Left kidney (tissue), 8 donors: ENCODE measurements at places on chromosomes 6 and 20. TPM values are rescaled to one million over a fixed set of nuclear protein-coding genes. Genes with fewer than 3 reads are reported as not detected.

DNA sequence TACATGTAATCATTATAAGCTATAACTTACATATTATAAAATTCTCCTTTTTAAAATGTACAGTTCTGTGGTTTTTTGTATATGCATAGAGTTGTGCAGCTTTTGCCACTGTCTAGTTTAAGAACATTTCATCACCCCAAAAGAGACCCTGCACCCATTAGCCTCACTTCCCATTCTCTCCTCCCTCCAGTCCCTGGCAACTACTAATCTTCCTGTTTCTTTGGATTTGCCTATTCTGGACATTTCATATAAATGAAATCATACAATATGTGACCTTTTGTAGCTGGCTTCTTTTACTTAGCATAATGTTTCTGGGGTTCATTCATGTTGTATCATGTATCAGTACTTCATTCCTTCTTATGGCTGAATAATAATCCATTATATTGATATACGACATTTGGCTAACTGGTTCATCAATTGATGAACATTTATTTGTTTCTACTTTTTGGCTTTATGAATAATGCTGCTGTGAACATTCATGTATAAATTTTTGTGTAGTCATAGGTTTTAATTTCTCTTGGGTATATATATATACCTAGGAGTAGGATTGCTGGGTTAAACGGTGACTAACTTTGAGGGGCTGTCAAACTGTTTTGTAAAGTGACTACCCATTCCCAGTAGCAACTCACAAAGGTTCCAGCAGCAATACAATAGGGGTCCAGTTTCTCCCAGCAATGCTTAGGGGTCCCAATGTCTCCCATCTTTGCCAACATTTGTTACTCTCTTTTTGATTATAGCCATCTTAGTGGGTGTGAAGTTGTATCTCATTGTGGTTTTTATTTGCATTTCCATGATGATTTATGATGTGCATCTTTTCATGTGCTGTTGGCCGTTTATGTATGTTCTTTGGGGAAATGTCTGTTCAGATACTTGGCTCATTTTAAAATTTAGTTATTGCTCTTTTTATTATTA is 10.7 kb downstream of the PTPRA start:
- no peak for DNase-seq

- no peak for DNase-seq
Observed at GRCh38 chr20:43690943-43691598, 24.2 kb downstream of the MYBL2 start.

GRCh38 chr6:21748343-21749056 is 154.9 kb downstream of the SOX4 start:
- no peak for DNase-seq

DNA sequence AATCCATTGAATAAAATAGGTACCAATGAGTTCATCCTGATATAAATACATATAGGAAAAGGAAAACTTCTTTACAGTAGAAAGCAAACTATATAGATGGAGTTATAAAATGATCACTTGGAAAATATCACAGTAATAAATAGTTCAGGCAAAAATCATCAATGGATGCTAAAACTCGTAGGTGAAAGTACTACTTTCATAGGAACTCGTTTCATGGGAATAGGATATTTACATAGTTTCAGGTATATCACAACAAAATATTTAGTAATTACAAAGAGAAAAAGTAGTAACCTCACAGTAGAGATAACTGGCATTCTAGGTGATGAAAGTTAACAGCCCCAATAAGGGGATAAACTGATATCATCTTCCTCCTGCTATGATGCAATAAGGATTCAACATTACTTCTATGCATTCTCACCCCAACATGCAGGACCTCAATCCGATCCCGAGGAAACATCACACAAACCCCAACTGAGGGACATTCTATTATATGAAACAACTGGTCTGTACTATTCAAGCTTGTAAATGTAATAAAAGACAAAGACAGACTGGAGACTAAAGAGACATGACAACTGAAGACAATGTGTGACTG is 13.7 kb downstream of the DDO start:
- no peak for DNase-seq

DNA sequence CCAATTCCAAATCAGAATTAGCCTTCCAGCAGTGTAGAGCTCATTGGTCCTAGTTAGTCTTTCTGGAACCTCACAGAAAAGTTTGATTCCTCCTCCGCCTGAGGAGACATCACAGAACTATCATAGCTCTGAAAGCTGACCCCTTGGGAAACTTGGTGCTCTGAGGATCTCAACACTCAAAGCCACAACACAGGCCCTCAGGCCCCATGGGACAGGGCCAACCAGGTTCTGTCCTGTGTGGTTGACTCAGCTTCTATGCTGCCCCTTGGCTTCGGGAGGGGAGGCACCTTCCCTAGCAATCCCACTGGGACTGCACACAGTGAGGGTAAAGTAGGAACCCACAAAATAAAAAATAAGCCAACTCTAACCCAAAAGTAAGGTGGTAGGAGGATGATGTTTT is 237.5 kb upstream of the ECI2 start:
- DNase-seq = no peak

- no peak for DNase-seq
Observed at GRCh38 chr20:38932457-38933120, 6.4 kb downstream of the FAM83D start.

- DNase-seq = no peak
Observed at GRCh38 chr6:88031550-88031949, 16.1 kb upstream of the SPACA1 start.

GRCh38 chr20:33280775-33281174 is 2.2 kb upstream of the BPIFB1 start:
- DNase-seq = no peak

RAMACL gene
- 0.40 TPM for polyA plus RNA-seq

PPP1R3G gene
- polyA plus RNA-seq = 1.8 TPM

CRISP3 gene
- not detected for polyA plus RNA-seq

HLA-DQB1 gene
- polyA plus RNA-seq = 8.4 TPM
